ENCODE measurements at places on chromosomes 11 and 22.

GRCh38 chr22:35988030-35988429, 40.6 kb downstream of the RBFOX2 start:
- DNase-seq, result no peak

GRCh38 chr11:23542189-23542588, 681.9 kb upstream of the CCDC179 start:
- DNase-seq, result no peak

DNA sequence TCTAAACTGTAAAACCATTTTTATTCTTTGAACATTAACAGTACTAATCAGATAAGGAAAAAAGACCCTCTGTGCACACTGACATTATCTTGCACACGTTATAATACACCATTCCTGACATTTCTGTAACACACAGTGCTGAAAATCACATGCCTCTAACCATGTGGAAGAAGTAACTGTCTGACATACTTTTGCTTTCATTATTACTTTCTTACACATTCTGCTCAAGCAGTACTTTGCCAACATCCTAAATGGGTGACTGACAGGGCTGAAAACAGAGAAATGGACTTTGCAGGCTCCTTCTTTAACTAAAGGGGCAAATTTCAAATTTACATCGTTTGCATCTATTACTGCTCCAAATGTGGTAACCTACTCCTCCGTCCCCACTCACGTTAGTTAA, 22.8 kb upstream of the TP53AIP1 start:
- DNase-seq, result no peak

DNA sequence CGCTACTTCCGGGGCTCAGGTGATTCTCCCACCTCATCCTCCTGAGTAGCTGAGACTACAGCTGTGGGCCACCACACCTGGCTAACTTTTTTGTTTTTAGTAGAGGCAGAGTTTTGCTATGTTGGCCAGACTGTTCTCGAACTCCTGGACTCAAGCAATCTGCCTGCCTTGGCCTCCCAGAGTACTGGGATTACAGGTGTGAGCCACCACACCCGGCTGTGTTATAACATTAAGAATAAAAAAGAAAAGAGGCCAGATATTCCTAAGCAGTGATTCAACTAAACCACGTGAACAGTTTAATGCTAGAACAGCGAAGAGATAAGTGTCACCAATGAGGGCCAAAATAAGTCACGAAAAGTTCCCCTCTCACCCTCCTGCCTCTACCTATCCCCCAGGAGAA, 3.7 kb downstream of the PRDM10 start:
- no peak for DNase-seq

- DNase-seq, result peak; percentile 51
Observed at GRCh38 chr22:23539135-23539838, 40.8 kb downstream of the IGLL1 start.

GRCh38 chr11:73217131-73217809, 811 bp upstream of the P2RY2 start:
- DNase-seq, result no peak

- DNase-seq, result no peak
Observed at GRCh38 chr11:101348786-101349185, 219.2 kb upstream of the PGR start.

DNA sequence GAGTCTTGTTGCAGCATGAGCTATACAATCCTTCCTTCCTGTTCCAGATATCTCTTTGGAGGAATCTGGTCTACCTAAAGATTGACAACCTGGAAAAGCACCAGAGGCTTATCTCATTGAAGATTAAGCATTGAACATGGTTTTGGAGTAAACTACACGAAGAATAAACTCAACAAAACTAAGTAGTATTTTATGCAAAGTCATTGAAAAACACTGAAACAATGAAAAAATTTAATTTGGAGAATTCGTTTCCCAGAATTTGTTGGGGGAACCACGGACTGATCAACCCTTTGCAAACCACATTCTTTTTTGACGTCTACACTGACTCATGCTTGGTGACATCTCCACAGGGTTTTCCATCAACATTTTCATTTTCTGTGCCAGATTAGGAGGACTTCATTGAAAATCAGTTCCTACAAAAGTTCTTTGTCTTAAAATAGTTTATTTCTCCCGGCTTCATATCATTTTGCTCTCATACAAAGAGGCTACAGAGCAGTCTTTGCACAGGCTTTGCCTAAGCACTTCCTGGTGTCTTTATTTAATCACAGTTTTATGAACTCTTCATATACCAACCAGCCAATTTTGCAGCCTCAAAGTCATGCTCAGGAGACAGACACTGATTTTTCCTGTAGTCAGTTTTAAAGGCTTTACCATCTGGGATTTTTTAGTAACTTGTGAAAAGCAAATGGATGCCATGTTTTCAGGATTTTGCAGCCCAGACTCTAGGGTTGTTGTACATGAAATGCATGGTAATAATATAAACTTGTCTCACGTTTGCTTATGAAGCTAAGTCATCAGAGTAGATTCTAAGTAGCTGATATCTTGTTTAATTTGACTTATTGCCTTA, 186.3 kb downstream of the C11orf91 start:
- no peak for DNase-seq

- DNase-seq, result no peak
Observed at GRCh38 chr22:44483878-44484277, 14.2 kb downstream of the RTL6 start.

DNA sequence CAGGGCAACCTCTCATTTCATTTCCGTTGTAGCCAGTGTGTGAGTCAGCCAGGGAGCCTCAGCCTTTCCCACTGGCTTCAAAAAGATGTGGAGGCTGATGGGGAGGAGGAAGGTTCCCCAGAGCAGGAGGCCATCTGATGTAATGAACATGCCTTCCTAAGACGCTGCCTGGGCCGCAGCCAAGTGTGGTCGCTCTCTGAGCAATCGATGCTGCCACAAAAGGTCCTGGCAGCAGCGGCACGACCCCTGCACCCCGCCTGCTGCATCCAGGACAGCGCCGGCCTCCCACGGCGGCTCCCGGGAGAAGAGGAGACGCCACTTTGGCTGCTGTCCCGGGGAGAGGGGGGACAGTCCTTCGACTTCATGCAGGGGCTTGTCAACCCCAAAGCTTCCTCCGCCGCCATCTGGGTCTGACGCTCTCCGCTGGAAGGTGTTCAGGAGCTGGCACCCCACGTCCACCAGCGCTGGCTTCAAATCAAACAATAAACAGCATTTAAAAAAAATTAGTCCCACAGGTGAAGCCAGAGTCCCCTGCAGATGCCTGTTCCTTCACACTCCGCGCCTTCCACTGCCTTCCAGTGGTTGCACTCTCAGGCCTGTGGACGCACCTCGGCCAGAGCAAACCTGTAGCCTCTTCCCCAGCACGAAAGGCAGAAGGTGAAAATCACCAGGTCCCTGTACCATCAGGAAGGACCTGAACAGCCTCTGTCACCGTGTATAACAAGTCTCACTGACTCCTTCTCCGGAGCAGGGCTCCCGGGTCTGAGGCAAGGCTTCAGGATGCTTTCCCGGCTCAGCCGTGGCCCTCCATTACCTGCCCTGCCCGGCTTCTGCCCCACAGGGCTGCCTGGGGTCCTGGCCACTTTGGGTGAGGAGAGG, 930.7 kb downstream of the BRD1 start:
- no peak for DNase-seq

DNA sequence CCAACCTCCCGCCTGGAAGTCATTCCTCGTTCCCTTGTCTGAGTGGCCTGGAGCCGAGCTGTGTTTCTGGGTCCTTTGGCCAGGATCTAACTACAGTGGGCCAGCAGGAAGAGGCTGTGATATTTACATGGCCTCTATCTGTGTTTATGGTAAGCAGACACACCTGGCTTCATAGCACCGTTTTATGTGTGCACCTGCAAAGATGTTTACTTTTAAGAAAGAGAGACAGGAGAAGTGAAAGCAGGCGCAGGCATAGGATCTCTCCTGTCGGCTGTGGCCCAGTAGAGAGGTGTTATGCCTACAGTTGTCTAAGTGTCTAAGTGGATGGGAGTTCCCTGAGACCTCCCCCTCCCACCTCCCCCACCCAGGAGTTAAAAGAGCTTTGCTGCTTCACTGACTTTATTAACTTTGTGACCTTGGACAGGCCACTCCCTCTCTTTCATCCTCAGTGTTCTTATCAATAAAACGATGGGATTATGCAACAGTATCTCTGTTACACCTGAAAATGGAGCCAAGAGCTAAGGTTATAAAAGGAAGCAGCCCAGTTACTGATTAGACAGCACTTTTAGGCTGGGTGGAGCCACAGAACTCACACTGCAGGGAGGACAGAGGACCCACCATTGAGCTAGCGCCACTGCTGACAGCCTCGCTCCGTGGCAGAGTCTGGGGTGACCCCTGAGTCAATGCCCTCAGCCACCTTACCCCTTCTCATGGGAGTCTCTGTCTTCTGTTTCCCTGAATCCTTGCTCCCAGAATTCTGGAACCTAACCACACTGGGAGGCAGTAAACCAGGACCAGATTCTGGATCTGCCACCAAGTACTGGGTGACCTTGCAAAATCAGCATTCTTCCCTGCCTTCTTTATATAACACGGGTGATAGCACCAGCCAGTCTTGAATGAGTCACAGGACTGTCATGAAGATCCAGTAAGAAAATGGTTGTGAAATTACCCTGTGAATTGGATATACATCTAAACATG, 22.0 kb downstream of the ST14 start:
- peak; percentile 75 for DNase-seq

GRCh38 chr22:45628515-45628914, 43.1 kb upstream of the ATXN10 start:
- no peak for DNase-seq
